Activated T-cell treated with anti-CD3 and anti-CD28 coated beads, Interleukin-2, amount 50 U/mL, for 1 hour (primary cell): ENCODE measurements at places on chromosomes 4 and X.

GRCh38 chr4:168646001-168646768, 149.3 kb downstream of the PALLD start:
- no peak for DNase-seq

- no peak for DNase-seq
Measured at GRCh38 chr4:80142394-80143306, 54.7 kb upstream of the PRDM8 start.

DNA sequence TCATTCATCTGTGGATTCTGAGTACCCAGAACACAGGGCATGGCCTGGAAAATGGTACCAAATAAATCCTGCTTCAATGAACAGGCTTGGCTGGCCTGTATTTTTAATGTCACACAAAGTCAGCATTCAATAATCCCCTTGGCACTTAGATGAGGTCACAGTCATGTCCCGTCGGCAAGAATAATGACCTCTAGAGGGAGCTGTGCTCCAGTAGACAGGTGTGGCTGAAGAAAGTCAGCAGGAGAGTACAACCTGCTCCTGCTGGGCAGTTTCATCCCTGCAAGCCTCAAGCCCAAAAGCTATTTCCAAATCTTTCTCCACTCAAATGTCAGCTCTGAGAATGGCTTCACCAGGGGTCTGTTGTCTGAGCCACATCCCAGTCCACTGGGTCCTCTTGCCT, 404.0 kb upstream of the F9 start:
- DNase-seq = no peak

GRCh38 chrX:111100191-111100590, 4.2 kb downstream of the PAK3 start:
- peak; percentile 39 for DNase-seq

DNA sequence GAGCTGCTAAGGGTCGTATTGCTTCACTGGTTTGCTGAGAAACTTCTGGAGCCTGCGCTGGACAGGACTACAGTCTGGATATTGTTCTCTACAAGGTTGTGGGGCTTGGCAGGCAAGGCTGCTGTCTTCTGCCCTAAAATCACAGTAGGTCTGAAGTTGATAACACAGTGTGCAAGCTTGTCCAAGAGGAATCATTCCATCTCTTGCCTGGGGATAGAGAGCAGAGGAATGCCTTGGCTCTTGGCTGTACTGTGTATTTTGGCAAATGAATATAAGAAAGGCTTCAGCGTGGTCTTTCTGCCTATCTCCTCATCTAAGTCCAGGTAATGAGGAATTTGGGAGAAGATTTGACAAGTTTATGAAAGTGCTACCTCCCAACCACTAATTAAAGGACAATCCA, 9.4 kb upstream of the RASL11B start:
- DNase-seq = no peak

DNA sequence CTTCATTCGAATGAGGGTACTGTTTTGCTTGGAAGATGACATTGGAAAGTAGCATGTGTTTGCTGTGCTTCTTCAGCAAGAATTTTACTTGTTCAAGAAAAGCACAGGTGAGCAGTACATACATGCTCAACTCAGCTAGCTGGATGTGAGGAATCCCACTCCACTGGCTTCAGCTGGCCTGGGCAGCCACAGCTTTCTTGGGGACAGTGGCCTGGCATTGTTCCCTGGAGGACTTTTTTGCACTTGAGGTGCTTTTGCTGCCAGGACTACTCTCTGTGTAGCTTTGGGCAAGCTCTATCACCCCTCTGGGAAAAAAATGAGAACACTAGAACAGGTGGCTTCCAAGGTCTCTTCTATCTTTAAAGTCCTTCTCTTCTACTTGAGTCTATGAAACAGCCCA, 184.3 kb downstream of the LDB2 start:
- no peak for DNase-seq

- DNase-seq = no peak
Measured at GRCh38 chr4:37615059-37615719, 71.0 kb downstream of the RELL1 start.

GRCh38 chr4:14837860-14838259, 164.4 kb upstream of the CPEB2 start:
- no peak for DNase-seq

GRCh38 chrX:75596178-75596577, 73.3 kb upstream of the ZDHHC15 start:
- no peak for DNase-seq

GRCh38 chr4:3257103-3257555, 8.2 kb downstream of the MSANTD1 start:
- DNase-seq = peak; percentile 1

- peak; percentile 48 for DNase-seq
Measured at GRCh38 chrX:12975991-12976558, 1.2 kb downstream of the TMSB4X start.
